ENCODE measurements at places on chromosomes 2 and 18.

DNA sequence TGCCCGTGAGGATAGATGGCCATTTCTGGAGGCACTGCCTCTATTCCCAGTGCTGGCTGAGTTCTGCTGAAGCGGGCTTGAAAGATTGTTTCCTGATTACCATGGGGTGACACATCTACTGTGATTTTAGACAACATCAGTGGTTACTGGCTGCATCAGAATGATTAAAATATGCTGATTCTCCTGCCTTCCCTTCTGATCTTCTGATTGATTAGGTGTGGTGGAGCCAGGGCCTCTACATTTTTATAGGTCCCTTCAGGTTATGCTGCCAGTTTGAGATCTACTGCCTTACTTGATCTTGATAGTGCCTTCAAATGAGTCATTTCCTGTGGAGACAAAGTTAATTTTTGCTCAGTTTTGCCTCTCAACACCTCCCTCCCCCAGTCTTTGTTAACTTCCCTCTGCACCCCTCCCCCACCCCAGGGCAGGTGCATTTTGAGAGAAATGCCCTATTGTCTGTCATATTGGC, 31.6 kb upstream of the SNORC start:
- H3K4me3 ChIP-seq = no peak overlapping the region
- H3K4me1 ChIP-seq = peaks cover 8% of the 10 kb centered on the region
- DNase-seq = peak; percentile 24
- peak overlapping the region; percentile 89 for H3K27ac ChIP-seq
- peaks cover 37% of the 10 kb centered on the region for H3K36me3 ChIP-seq
- no peaks in the 10 kb centered on the region for H3K27me3 ChIP-seq

DNA sequence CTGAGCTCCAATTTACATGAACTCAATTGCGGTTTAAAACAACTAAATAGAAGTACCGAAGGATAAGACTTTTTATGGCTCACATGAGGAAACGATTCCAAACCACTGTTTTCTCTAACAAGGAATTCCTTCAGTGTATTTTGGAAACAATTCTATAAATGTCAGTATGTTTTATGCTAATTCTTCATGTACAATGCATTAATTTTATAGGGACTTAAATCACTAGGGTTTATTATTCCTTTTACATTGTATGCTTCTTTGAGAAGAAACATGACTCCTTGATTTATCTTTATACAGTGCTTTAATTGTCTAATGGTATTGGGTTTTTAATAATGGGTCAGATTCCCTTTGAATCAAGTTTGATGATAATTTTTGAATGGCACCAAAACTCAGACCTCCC, 566.8 kb downstream of the EPHA4 start:
- H3K4me3 ChIP-seq = no peak overlapping the region
- H3K27me3 ChIP-seq = no peaks in the 10 kb centered on the region
- no peaks in the 10 kb centered on the region for H3K4me1 ChIP-seq
- no peak overlapping the region for H3K27ac ChIP-seq

GRCh38 chr2:234395891-234396420, 100.9 kb downstream of the ARL4C start:
- no peak overlapping the region for H3K4me3 ChIP-seq
- H3K4me1 ChIP-seq = peaks cover 25% of the 10 kb centered on the region
- H3K27ac ChIP-seq = peak overlapping the region; percentile 0
- no peaks in the 10 kb centered on the region for H3K36me3 ChIP-seq
- no peaks in the 10 kb centered on the region for H3K27me3 ChIP-seq

DNA sequence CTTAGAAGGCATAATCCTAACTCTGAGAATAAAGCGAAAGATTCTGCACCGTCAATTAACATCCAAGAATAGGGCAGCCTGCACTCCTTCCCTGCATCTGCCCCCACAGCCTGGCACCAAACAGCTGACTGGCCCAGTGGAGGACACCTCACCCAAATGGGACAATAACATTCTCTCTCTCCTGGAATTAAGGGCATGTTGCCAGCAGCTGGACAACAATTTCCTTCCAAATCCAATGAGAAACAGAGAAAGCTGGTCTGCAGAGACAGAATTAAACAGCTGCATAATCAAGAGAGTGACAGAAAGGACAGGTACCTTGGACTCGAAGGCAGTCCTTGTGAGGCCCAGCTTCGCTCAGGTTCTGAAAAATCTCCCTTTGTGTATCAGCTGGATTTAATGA, 15.0 kb downstream of the COX7A2L start:
- peaks cover 16% of the 10 kb centered on the region for H3K36me3 ChIP-seq
- H3K27ac ChIP-seq = no peak overlapping the region
- no peaks in the 10 kb centered on the region for H3K27me3 ChIP-seq
- no peaks in the 10 kb centered on the region for H3K4me1 ChIP-seq
- no peak for DNase-seq

DNA sequence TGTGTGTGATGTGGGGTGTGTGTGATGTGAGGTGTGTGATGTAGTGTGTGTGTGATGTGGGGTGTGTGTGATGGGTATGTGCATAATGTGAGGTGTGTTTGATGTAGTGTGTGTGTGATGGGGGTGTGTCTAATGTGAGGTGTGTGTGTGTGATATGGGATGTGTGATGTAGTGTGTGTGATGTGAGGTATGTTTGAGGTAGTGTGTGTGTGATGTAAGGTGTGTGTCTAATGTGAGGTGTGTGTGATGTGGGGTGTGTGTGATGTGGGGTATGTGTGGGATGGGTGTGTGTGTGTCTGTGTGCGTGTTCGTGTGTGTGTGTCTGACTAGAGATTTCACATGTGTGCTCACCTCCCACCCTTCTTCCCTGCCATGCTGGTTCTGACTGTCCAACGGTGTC, 56.3 kb downstream of the TWIST2 start:
- no peak overlapping the region for H3K27ac ChIP-seq
- no peaks in the 10 kb centered on the region for H3K4me1 ChIP-seq
- no peaks in the 10 kb centered on the region for H3K27me3 ChIP-seq
- no peaks in the 10 kb centered on the region for H3K36me3 ChIP-seq
- no peak overlapping the region for H3K4me3 ChIP-seq

Data from thymus (tissue), 14 donors.